ENCODE measurements at places on chromosomes 5 and 9. TPM values are rescaled to one million over a fixed set of nuclear protein-coding genes. Genes with fewer than 3 reads are reported as not detected.
A peak's percentile ranks its signal among the peaks of the same experiment; 100 is the strongest.

DNA sequence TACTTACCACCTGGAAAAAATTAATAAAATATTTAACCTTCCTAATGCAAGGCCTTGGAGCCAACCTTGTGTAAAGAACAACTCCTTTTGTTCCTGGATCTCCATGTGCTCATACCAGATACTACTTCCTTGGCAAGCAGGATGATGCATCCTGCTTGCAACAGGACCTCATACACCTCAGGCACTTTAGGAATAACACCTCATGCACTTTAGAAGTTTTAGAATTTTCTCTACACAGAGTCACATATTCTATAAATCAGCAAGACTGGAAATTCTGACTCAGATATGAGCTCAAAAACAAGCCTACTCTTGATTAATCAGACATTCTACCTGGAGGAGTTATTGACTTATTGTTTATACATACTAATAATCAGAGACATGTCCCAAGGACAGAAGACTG lies 209.6 kb upstream of the CDH10 start:
- no peak for DNase-seq

DNA sequence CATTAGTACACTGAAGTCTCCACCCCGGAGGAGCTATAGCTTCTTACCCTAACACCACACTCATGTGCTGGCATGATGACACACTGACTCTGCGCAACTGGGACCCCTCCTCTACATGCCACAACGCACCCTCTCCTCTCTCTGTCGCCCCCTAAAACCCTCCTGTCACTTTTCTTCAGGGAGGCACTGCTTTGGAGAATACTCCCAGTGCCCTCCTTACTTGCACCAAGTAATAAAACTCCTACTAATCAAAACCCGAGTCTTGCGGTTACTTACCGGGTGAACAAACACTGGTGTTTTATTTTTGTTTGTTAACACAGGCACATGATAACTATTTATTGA lies 12.6 kb upstream of the STXBP1 start:
- no peak for DNase-seq

Gene FBP1
- total RNA-seq, result not detected

DNA sequence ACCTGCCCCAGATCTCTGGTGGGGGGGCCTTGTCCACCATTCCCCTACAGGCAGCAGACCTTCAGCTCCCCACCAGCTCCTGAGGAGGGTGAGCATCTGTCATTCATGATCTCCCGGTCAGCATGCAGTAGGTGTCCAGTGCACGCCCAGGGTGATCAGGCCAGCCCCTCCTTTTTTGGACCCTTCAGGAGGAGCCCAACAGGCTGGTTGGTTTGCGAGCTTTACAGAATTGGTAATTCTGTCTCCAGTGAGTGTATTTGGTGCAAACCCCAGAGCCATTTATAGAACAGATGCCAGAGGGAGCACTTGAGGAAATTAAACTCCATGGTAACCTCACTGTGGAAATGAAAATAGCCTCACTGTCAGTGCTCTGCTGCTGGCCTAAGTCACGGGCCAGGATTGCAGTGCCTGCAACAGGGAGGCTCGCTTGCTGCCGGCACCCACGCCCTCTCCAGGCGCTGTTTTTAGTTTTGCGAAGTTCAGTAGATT lies 23.4 kb downstream of the WNK2 start:
- DNase-seq, result peak; percentile 91

GRCh38 chr5:172690258-172691075 lies 49.4 kb downstream of the NEURL1B start:
- DNase-seq, result no peak

Gene ADAMTS6
- 104 TPM for total RNA-seq

Gene PCDHGB4
- total RNA-seq, result 18.3 TPM

- DNase-seq, result peak; percentile 89
Observed at GRCh38 chr5:84285641-84286637, 98.7 kb downstream of the EDIL3 start.

Gene SH3GLB2
- total RNA-seq, result 28.4 TPM

DNA sequence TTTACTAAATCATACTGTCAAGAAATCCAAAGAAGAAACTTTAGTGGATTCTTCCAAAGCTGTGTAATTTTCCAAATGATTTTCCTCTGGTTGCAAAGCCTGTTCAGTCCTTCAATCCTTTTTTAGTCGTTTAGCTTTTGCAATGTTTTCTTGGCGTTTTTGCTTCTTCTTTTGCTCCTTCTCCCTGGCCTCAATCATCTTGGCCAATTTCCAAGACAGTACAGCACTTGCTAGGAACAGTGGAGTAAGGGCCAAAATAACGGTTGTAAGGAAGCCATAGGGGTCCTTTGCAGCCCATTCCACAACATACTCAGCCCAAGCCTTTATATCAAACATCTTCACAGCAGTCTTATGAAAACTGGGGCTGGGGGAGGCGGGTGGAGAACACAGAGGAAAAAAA lies 2.4 kb downstream of the SMIM15 start:
- DNase-seq, result no peak

GRCh38 chr5:56346044-56346710 lies 113.0 kb upstream of the ANKRD55 start:
- DNase-seq, result no peak

All from umbilical cord (tissue), 2 donors.